ENCODE measurements at places on chromosomes 7 and 10. TPM values are rescaled to one million over a fixed set of nuclear protein-coding genes. Genes with fewer than 3 reads are reported as not detected.

DNA sequence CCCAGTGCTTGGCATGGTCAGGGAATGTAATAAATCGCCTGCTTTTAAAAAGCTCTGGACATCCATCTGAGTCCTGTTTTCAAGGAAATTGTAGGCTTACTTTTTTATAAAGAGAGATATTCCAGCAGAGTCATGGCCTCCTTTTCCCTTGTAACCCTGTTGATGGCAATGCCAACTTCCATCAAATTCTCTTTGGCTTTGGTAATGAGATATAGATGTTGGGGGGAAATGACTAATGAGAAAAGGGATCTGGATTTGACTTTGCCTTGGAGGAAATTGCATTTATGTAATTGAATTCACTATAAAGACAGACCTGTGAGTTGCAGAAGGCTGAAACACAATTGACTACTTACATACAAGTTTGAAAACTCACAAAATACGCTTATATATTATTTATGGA is 347.5 kb downstream of the GPR158 start:
- no peak for DNase-seq

DNA sequence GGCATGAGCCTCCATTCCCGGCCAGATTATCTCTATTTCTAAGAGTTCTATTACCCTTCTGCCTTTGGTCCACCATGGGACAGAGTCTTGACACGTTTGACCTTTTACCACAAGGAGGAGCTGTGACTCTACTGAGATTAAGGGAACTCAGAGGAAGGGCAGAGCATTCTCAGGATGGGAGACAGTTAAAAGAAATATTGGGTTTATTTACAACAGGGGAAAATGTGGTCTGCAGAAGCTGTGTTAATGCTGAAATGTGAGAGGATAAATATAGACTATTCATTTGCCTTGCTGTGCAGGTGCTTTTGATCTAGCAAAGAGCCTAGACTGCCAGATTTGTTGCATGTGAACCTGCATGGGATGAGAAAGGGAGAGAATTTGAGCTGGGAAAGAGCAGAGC is 45.8 kb upstream of the PRSS58 start:
- no peak for DNase-seq

FAM25A gene
- polyA plus RNA-seq, result not detected

KLF14 gene
- polyA plus RNA-seq, result 1.1 TPM

DNA sequence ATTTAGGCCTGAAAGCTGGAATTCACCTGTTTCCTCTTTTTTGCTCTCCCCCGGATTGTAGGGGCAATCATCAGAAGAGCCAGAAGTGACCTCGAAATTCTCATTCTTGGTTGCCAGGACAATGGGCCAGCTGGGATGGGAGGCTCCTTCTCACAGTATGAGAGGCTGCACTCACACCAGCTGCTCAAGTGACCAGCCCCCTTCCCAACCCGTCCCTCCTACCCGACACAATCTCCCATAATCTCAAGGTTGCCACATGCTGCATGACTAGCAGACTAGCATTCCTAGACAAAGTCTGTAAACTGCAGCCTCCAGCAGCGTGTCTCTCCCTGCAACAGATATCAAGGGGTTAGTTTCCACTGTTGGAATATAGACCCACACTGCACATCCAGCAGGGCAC is 110.3 kb downstream of the C1GALT1 start:
- DNase-seq, result no peak

DNA sequence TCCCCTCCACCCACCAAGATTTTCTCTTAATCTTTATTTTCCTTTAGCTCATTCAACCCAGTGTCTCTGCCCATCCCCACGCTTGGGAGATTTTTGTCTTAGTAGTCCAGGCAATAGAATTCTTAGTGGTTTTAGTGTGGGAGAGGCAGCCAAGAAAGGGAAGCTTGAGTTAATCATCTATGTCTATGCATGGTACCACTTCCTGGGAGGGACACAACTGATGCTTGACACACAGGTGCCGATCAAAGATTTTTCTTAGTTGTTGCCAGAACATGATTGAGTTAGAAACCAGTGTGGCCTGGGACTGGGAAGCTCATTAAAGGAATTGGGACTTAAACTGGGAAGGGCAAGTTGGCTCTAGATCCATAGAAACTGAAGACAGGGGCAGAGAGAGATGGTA is 3.1 kb downstream of the STRA8 start:
- no peak for DNase-seq

GRCh38 chr7:32093415-32094408 is 23.5 kb upstream of the PDE1C start:
- no peak for DNase-seq

DNA sequence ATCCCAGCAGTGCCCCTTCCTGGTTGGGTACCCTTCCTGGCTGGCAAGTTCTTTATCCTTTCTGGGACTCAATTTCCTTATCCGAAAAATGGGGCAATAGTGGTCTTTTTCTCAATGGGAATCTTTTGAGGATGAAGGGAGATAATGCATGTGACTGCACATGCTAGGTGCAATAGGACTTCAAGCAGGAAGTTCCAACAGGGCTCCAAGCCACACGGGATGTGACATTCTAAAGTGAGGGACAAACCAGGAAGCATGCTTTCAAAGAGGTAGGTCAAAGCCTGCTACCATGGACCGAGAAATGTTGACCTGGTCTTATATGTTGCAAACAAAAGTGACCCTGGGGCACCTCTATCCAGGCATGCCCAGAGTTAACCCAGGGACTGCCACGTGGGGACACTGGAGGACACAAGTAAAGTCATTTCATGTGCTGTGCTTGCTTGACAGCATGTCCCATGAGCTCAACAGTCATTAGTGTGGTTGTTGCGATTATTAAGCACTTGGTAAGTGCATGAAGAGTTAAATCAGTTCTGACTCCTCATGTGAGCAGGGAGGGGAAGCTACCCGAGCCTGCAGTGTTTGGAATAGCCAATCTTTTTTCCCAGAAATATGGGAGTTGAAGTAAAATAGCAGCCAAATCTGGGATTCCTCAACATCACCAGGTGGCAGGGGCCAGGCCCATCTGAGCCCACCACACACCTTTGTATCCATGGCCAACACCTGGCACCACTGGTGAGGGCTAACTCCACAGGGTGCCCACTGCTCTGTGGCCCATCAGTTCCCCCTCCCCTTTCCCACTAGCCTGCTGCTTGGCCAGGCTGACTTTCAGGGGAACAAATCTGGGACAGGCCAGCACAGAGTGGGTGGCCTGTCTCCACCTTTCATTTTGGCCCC is 5.7 kb downstream of the ARHGAP22 start:
- DNase-seq, result no peak

CCL24 gene
- 0.24 TPM for polyA plus RNA-seq

DNA sequence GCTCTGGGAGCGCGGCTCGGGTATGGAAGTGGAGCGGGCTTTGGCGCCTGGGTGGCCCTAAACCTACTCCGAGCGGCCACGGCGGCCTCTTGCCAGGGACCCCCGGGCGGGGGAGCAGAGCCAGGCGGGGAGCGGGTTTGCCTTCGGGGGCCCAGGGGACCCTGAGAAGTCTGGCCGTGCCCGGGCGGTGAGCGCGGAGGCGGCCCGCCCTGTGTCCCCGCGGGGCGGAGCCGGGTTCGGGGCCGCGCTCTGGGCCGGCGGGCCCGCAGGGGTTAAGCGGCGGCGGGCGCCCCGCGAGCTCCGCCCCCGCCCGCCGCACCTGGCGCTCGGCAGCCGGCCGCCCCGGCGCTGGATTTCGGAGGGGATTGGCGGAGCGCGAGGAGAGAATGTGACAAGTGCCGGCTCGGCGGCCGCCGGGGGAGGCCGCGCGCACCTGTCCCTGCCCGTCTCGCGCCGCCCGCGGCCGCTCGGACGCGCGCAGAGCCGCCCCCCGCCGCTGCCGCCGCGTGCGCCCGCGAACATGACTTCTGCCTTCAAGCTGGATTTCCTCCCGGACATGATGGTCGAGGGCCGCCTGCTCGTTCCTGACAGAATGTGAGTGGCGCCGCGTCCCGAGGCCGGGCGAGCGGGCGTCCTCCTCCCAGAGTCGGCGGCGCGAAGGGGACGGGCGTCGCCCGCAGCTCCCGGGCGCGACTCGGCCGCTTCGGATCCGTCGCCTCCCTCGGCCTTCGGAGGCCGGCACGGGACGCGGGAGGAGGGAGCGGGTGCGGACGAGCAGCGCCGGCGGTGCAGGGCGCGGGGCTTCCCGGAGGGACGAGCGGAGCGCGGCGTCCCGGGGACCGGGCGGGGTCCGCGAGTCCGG is at the start of gene CELF2:
Gene CELF2, plus strand, starts transcription at position 303 of the 862 bp plus-strand sequence. Its CDS starts 218 bp downstream, at position 521.
- DNase-seq, result no peak

SPDYE2 gene
- 7.4 TPM for polyA plus RNA-seq

DNA sequence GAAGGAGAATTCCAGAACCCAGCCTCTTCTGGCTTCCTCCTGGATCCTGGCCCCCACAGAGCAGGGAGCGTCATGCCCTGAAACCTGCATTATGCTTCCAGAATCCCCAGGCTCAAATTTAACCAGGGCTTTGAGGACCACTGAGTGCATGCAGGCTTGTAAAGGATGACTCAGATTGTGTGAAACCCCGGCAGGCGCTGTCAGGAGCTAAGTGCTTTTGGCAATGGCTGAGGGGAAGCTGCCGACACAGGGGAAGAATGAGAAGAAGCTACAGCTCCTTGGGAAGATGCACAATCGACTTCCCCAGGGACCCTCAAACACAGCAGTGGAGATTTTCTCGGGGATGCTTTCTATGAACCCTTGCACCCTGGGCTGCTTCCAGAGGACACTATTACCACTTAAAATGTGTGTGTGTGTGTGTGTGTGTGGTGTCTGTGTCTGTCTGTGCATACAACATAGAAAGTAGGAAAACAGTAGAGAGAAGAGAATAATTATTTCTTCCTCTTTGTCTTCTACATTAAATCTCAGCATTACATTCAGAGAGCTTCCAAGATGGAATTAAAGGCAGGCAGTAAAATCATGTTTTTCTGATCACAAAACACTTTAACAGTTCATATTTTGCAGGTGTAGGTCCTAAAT is 183.5 kb upstream of the INHBA start:
- no peak for DNase-seq

ANKRD22 gene
- 0.11 TPM for polyA plus RNA-seq

- no peak for DNase-seq
These were observed 45.4 kb downstream of the CTTNBP2 start for GRCh38 chr7:117827862-117828261.

SFMBT2 gene
- 6.3 TPM for polyA plus RNA-seq

EPHB6 gene
- polyA plus RNA-seq, result 4.2 TPM

DNA sequence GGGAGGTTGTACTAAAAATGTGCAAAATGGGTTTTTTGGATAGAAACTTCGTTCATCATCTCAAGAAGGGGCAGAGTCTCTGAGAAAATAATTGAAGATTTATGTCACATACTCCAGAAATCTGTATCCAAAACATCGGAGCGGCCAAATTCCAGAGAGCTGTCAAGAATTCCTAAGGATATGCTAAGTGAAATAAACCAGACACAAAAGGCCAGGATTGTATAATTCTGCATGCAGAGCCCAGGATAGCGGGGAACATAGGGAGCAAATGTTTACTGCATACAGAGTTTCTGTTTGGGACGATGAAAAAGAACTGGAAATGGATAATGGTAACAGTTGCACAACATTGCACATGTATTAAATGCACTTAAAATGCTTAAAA is 224.2 kb upstream of the AUTS2 start:
- no peak for DNase-seq

SYT15B gene
- polyA plus RNA-seq, result 0.77 TPM

CROT gene
- polyA plus RNA-seq, result 9.3 TPM

ELFN1 gene
- polyA plus RNA-seq, result 4.7 TPM

DNA sequence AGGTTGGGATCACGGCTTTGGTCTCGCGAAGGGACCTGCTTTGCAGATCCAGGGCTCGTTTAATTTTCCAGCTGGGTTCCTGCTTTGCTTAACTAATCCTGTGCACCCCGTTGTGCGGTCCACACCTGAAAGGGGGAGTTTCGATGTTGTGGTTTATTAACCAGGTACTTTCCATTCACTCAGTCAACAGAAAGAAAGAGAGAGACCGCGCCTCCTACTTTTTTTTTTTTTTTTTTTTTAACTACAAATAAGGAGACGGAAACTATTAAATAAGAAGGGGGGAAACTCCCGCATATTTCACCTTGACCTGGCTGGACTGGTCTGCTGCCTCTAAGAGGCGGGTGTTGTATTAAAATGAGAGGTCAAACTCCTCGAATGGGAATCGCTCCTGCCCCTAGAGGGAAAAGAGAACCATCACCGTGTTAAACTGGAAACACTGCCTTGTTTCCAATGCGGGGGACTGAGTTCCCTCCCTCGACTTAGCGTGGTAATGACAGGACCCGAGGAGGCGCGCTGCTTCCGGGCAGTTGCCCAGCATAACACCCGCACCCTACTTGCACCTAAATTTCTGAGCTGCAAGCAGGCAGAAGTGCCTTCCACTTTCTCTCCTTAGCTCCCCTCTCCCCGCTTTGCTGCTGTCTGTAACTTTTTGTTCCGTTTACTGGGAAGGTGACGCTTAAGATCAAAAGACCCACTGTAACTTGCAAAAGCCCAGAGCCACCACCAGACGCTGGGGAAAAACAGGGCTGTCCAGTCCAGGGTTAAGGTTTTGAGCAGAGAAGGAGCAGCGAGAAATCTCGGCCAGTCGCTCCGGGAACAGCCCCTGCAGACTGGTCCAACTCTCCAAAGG is 1.1 kb upstream of the ITGB8 start:
- no peak for DNase-seq

DNA sequence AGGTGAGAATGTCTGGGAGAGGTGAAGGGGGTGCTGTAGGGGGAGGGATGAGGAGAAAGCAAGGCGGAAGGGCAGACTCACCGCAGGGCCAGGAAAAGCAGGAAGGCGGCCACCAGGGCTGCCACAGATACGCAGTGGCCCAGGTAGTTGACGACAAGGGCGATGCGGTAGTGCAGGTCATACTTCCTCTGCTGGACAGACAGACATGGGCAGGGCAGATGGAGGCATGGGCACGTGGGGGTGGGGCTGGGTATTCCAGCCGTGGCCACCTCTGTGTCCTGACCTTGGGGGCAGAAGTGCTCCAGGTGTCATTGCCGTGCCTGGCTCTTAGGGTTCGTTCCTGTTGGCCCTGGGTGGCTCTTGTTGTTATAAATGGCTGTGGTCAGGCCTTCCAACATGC is 16.8 kb downstream of the CRHR2 start:
- DNase-seq, result no peak

LDB3 gene
- polyA plus RNA-seq, result 992 TPM

VSTM4 gene
- 40.9 TPM for polyA plus RNA-seq

ZNF3 gene
- 27.2 TPM for polyA plus RNA-seq

DNA sequence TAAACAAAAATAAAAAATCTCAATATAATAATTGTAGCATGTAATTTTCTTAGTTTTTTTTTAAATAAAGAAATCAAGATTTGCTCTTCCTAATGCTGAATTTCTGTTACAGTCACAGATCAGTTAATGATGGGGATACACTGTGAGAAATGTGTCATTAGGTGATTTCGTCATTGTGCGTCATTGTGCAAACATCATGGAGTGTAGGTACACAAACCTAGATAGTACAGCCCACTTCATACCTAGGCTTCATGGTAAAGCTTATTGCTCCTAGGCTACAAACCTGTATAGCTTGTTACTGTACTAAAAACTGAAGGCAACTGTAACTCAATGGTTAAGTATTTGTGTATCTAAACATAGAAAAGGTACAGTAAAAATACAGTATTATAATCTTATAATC is 74.4 kb upstream of the LSM8 start:
- DNase-seq, result no peak

- no peak for DNase-seq
These were observed 5.4 kb downstream of the KCNH2 start for GRCh38 chr7:150972741-150973140.

DNA sequence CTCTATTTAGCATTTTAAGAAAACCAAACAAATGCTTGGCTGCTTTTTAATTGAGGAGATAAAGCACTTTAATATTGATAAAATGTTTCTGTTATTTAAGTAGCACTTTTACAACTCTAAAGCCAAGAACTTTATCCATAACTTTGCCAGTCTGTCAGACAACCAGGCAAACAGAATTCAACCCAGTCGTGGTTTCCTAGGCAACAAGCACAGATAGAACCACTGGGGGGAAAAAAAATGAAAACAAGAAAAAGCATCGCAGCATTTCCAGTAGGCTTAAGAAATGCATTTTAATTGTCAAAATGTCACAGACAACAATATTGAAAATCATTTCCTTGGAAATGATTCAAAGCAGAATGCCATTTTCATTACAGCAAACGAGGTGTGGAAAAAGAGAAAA is 323.4 kb downstream of the PARD3 start:
- no peak for DNase-seq

Measured in forelimb muscle (tissue), 1 donor.